Dermis lymphatic vessel endothelial cell (primary cell): ENCODE measurements at places on chromosomes 13 and 19. TPM values are rescaled to one million over a fixed set of nuclear protein-coding genes. Genes with fewer than 3 reads are reported as not detected.

Gene TRPC4
- 0.09 and 0.54 TPM in 2 replicates for total RNA-seq

Gene P2RY11
- total RNA-seq = 1.5 and 2.7 TPM in 2 replicates

Gene NLRP11
- total RNA-seq = under 0.01 and 0.11 TPM in 2 replicates

Gene UBE2L5
- total RNA-seq = not detected in 2 replicates
